CD4-positive, alpha-beta T cell treated with Interleukin-2 at 100 ng/mL for 4 hours (primary cell): ENCODE measurements at places on chromosomes 16 and 17.

- DNase-seq: no peak
Measured at GRCh38 chr17:20611309-20611708, 31.8 kb downstream of the CDRT15L2 start.

DNA sequence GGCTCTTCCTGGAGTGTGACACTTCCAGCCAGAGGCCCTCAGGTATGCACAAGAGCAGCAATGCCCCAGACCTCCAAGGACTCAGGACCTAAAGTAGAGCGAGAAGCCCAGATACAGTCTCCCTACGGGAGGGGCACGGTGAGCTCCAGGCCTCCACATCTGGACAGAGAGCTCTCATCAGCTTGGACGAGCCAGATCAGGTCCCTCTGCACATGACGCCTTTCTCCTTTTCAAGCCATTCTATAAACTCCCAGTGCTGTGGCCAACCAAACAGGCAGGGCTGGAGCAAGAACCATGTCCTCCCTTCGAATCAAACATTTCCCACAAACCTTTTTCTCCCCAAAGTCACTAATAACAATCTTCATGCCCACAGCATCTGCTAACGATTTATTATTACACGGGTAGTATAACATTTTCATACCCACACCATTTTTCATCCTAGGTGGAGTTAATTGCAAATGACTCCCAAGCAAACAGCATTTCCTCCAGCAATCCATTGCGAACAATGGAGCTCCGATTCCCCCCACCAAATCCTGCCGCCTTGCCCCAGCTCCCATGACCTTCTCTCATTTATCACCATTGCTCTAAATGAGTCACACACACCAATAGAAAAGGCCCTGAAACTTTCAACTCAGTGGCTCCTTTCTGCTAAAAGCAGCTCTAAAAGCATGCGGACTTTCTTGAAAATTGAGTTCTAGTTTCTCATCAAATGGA is 24.2 kb upstream of the NLRP1 start:
- no peak for DNase-seq

- no peak for DNase-seq
Measured at GRCh38 chr16:77896415-77897128, 108.2 kb downstream of the VAT1L start.

- no peak for DNase-seq
Measured at GRCh38 chr16:77660311-77660710, 62.0 kb upstream of the NUDT7 start.

DNA sequence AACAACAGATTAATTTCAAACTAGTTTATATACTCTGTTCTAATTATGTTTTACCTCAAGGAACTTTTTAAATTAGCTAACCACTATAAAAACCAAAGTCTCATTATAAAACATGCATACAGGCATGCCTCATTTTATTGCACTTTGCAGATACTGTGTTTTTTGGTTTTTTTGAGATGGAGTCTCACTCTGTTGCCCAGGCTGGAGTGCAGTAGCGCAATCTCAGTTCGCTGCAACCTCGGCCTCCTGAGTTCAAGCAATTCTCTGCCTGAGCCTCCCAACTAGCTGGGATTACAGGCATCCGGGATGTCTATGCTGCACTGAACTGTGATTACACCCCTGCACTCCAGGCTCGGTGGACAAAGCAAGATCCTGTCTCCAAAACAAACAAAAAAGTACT is 8.8 kb upstream of the JPT1 start:
- DNase-seq: no peak

DNA sequence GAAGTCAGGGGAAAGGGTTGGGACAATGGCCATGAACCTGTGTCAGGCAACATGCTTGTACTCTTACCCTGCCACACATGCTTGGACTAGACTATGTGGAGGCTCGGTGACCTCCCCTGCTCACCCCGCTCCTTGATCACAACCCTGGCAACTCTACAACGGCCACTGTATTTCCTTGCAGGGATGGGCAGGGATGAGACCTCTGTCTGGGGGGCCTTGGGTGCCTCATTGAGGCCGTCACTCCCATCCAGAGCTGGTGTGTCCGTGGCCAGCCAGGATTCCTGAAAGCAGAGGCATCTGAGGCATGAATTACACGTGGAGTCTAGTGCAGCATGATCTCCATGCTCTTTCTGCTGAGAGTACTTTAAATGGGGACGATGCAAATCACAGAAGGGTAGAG is 948 bp downstream of the PLA2G15 start:
- DNase-seq: no peak

DNA sequence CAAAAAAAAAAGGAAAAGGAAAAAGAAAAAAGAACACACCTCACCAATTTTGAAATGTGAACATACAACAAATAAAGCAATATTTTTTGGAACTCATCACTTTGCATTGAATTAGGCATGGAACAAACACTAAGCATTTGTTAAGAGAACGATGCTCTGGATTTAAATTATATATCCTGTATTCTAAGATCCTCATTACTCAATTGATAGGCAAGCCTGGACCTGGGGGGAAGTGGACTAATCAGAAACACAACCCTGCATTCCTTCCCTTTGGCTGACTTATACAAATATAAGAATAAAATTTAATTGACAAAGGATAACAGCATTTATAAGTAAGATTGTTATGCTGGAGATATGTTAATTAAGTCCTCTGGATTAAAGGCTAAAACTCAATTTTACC is 2.2 kb downstream of the GJC1 start:
- DNase-seq: no peak

- DNase-seq: no peak
Measured at GRCh38 chr17:42163113-42163512, 8.3 kb upstream of the RAB5C start.

DNA sequence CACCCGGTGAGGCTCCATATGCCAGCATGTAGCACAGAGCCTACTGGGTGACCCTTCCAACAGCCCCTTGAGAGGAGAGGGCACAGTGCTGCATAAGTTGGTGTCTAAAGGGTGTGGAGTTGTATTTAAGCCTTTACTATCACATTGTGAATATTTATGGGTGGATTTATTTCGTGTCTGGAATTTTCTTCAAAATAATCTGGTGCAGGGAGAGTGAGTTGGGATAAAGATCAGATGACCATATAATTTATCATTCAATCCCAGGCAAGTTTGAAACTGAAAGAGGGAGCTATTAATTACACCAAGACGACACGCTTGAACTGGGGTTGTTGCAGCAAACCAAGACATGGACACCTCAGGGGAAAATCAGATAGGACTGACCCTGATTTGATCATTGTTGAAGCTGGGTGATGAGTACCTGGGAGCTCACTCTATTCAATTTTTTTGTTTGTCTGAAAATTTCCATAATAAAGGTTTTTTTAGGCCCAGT is 42.2 kb downstream of the LDHD start:
- DNase-seq: no peak

GRCh38 chr17:42026857-42027589 is 7.1 kb downstream of the NKIRAS2 start:
- no peak for DNase-seq

DNA sequence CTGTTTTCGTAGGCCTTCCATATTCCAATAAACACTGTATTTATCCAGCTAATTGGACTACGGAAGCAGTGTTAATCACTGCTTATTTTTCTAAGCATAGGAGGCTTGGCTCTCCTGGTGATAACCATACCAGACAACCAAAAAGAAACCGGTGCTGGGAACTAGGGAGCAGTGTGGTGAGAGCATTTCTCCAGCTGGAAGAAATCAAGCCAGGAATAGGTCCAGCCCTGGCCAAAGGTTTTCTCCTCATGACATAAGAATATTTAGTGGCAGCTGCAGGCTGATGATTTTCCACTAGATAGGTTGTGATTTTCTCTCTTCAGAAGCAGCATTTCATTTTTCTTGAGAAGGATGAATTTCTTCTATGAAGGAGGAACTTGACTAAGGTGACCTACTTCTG is 141.5 kb downstream of the TRIM37 start:
- no peak for DNase-seq

DNA sequence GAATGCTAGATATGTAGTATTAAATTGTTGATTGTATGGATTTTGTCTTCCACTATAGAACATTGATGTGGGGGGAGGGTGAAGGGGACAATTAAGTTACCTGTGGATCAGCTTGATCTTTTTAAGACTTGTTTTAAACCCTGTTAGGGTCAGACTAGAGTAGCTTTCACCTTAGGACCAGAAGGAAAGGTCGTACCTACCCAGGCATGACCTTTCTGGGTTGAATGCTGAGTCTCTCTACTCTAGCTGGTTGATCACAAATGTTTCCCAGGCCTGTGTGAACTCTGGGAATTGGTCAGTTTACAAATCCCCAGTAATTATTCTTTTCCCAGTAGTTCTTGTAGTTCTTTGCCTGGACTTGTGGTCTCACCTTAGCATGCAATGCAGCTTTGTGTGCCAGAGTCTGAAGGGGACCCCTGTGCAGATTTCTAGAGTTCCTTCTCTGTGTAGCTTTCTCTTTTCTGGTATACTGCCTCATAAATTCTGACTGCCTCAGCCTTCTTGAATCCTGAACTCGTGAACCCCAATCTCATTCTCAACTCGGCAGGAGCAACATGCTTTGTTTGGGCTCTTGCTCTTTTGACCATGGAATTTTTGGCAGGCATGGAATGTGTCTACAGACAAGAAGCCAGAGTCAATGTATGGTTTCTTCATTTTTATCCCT is 54.1 kb downstream of the VMP1 start:
- no peak for DNase-seq

GRCh38 chr17:61235001-61235826 is 164.4 kb upstream of the TBX2 start:
- no peak for DNase-seq

GRCh38 chr16:31536804-31537361 is 9.2 kb downstream of the AHSP start:
- DNase-seq: no peak

GRCh38 chr16:3022684-3023414 is 893 bp downstream of the HCFC1R1 start:
- DNase-seq: peak; percentile 11

GRCh38 chr17:34465789-34466188 is 102.8 kb upstream of the CCL1 start:
- no peak for DNase-seq

GRCh38 chr17:75078284-75079022 is 9.3 kb upstream of the SLC16A5 start:
- no peak for DNase-seq

- DNase-seq: no peak
Measured at GRCh38 chr16:81518439-81518757, 73.8 kb downstream of the CMIP start.

DNA sequence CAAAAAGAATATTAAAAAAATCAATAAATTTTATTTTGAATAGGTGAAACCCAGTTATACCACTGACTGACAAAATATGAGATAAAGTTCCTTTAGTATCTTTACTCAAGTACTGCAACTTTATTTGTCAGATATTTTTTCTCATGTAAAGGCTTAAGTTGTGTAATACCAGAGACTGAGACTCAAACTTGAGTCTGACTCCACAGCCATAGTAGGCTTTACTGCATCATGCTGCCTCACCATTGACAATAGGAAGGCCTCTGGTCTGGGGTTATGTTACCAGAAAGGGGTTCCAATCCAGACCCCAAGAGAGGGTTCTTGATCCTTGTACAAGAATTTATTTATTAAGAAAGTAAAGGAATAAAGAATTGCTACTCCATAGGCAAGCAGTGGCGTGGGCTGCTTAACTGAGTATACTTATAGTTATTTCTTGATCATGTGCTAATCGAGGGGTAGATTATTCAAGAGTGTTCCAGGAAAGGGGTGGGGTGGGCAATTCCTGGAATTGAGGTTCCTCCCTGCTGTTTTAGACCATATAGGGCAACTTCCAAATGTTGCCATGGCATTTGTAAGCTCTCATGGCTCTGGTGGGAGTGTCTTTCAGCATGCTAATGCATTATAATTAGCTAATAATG is 187.4 kb upstream of the WSB1 start:
- DNase-seq: no peak

GRCh38 chr16:35532576-35532975 is 2073.2 kb downstream of the TP53TG3F start:
- no peak for DNase-seq

DNA sequence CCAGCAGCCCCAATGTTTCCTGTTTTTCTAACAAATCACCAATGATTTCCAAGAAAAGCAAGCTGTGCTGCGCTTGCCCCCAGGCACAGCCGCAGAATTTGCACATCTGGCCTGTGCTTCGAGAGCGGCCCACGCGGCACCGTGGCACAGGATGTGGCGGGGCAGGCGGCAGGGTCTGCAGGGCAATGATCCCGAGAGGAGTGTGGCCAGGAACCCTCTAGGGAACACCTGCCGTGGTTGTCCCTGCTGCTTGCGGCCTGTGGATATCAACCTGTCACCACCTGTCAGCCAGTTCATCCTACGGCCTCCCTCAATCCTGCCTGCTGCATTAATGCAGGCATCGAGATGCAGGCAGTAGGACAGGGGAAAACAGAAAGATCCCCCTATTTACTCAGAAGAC is 24.0 kb downstream of the PIK3R5 start:
- peak; percentile 82 for DNase-seq

- DNase-seq: no peak
Measured at GRCh38 chr17:73867056-73867455, 222.8 kb upstream of the SDK2 start.

GRCh38 chr16:76574651-76575050 is 297.4 kb downstream of the CNTNAP4 start:
- no peak for DNase-seq

DNA sequence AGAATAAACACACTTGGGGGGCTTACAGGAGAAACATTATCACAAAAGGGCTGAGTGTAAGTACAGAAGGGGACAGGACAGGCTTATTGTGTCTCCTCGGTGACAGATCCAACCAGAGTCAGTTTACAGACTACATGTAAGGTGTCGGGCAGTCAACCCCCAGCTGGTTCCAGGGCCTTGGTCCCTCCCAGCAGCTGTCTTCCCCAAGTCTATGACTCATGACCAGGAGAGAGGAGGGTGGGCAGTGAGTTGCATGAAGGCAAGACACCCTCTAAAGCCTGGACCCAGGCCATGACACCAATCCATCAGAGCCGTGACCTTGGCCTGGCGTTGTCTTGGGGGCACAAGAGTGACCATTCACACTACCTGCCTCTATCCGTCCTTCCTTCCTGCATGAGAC is 276.2 kb upstream of the CCL2 start:
- DNase-seq: no peak

GRCh38 chr17:34596920-34597319 is 17.5 kb downstream of the TMEM132E start:
- no peak for DNase-seq

DNA sequence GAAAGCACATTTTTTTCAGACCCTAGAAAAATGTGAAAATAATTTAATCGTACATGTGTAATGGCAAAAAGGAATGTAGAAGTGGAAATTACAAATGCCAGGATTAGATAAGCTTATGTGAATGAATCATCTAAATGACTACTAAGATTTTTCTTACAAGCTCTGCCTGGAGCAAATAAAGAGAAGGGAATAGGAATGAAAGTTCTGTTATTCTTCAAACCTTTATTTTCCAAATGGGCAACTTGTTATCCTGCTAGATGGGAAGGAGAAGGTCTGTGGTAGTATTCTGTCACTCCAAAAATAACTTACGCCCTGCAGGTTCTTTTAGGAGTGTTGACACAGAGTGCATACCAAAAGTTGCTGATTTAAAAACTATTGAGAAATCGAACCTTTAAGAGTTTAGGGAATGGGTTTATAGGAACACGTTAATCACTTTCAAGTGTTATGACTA is 9.7 kb downstream of the CTCF start:
- DNase-seq: no peak

DNA sequence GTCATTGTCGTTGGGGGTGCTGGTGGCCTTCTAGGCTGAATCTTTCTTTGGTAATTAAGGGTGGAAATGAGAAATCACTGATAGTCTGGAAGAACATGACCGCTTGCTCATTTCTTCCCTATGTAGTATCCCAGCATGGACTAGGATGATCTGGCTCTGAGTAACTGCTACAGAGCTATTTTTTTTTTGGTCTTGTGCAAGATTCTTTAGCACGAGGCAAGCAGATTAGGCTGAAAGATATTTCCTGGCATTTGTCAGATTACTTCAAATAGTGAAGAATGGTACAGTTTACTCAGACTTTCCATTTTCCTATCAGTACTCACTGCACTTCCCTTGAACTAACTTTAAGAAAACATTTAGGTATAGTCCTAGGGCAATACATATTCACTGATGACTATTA is 89.0 kb downstream of the SYCE1L start:
- DNase-seq: no peak
